Upper lobe of right lung (tissue), 1 donor: ENCODE measurements at places on chromosomes 12 and 14.

DNA sequence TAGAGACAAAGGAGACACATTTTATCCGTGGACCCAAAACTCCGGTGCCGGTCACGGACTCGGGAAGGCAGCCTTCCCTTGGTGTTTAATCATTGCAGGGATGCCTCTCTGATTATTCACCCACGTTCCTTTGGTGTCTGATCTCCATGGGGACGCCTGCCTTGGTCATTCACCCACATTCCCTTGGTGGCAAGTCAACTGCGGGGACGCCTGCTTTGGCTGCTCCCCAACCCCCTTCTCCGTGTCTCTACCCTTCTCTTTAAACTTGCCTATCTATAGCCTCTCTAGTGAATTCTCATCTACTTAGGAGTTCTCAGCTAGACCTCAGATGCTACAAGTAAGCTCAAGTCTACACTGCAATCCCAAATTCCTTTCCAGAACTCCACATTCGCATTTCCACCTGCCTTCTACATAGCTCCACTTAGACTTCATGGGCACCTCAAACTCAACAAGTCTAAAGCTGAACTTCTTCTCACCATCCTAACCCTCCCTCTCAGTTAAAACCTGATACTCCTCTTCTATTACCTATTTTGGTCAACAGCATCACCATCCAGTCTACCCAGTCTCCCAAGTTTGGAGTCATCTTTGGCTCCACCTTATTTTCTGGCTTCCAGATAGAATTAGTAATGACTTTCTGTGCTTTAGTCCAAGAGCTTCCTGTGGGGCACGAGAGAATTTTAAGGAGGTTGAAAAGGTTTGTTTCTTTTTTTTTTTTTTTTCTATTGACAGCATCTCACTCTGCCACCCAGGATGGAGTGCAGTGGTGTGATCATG is 14.4 kb downstream of the SPTLC2 start:
- DNase-seq: no peak

GRCh38 chr14:23704890-23705289 is 68.7 kb downstream of the DHRS2 start:
- no peak for DNase-seq

- no peak for DNase-seq
These were observed 242.7 kb downstream of the ATXN7L3B start for GRCh38 chr12:74780182-74780849.

- DNase-seq: no peak
These were observed 770 bp downstream of the ABHD4 start for GRCh38 chr14:22598896-22599244.

DNA sequence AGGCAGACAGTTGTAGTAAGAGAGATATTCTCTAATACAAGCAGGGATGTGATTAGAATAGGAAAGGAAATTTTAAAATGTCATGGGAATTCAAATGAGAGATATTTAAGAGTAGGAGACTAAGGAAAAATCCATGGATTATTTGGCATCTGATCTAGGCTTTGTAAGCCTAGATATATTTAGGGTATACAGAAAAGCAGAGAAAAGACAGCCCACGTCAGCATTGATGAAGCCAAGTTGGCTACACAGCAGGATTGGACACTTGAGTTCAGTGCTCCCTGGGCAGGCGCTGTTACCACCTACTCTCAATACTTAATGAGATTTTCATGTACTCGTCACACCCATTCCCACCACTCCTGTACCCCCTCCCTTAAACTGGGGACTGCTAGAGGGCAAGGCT is 1.7 kb upstream of the KCNJ8 start:
- DNase-seq: no peak

DNA sequence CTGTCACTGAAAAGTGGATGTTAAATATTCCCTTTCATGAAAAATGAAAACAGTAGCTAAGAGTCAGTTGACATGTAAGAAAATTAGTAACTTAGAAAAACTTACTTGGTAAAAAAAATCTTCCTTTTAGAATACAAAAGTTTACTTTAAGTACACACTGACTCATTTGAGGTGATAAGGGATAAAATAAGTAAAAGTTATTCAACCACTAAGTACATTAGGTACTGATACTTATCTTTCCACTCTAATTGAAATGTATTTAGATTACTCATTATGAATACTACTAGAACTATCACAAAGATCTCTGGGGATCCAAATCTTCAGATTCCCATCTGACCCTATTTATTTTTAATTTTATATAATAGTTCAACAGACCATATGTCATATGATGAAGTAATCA is 12.2 kb downstream of the SYCP3 start:
- no peak for DNase-seq

- no peak for DNase-seq
These were observed 306.3 kb upstream of the FLRT2 start for GRCh38 chr14:85223667-85224066.

- no peak for DNase-seq
These were observed 187.0 kb upstream of the FOXN3 start for GRCh38 chr14:89603938-89604480.

GRCh38 chr14:74619672-74620131 is 7.7 kb upstream of the LTBP2 start:
- peak; percentile 68 for DNase-seq

DNA sequence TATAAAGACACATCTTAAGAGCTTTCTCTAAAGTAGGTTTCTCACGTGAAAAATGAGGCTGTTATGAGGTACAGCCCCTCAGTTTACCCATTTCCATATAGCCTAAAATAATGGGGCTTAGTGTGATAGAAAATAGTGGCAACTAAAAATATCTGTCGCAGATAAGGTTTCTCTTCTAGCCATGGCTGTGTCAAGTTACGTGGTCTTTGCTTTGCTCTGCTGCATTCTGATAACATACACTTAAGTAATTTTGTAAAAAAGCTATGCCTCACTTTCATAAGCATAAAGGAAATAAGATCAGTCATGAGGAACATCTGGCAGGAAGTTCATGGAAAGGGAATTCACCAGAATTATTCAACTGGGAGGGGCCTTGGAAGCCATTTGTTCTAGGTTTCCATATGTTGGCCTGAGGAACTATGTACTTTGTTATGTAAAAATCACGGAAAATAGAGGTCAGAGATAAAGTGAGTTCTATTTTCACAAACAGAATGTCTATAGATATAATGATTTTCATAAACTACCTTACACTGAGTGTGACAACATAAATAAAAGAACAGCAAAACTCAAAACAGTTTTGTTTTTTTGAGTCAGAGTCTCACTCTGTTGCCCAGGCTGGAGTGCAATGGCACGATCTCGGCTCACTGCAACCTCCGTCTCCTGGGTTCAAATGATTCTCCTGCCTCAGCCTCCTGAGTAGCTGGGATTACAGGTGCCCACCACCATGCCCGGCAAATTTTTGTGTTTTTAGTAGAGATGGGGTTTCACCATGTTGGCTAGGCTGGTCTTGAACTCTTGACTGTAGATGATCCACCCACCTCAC is 195.6 kb upstream of the KRR1 start:
- DNase-seq: no peak

- DNase-seq: no peak
These were observed 430.3 kb downstream of the RAD51B start for GRCh38 chr14:68249661-68250451.

- no peak for DNase-seq
These were observed 3.7 kb upstream of the RTL1 start for GRCh38 chr14:100907240-100907639.

- DNase-seq: no peak
These were observed 117.6 kb downstream of the CMAS start for GRCh38 chr12:22163594-22163993.

DNA sequence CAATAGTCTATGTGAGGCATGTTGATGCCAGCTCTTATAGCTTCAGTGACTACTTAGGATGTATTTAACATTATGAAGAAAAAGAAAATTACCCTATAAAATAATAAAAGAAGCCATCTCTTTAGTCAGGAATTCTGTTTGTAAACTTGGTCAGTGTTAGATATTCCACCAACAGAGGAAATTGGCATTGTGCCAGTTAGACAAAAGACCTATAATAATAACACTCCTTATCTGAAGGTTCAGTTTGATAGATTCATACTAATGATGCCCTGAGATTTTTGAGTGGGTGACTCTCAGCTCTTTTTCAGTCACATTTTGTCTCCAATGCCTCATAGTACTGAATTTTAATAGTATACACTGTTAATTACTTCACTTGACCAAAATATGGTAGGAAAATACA is 6.6 kb downstream of the SYT10 start:
- DNase-seq: no peak

- no peak for DNase-seq
These were observed 279.6 kb downstream of the PRKD1 start for GRCh38 chr14:29648045-29648444.

- DNase-seq: peak; percentile 75
These were observed 52.5 kb downstream of the RNF34 start for GRCh38 chr12:121452340-121452984.

GRCh38 chr12:8996682-8997405 is 7.5 kb downstream of the KLRG1 start:
- no peak for DNase-seq

DNA sequence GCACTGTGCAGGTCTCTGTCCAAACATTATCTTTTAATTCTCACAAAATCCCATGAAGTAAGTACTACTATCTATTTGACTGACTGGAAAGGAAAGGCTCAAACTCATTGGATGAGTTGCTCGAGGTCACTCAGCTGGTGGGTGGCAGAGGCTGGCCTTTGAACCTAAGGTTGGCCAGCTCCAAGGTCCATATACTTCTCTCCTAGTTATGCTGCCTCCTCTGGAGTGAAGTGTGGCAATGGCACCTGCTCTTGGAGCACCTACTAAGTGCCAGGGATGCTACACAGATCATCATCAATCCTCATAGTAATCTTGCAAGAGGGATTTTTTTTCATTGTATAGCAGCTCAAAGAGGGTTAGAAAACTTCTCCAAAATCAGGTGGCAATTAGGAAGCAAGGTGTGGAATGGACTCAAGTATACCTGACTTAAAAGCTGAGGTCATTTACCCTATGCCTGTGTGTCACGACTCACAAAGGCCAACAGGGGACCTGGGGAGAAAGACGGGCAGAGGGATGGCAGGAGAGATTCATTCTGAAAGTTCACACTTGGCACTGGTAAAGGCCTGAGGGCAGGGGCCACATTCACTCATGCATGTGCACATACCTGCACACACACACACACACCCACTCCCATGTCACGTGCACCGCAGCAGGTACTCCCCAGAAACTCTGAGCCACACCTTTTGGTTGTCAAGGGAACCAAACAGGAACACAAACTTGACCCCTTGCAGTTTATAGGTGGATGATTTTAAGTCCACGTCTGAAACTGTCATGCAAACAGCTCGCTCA is 146.4 kb downstream of the FOXN3 start:
- DNase-seq: peak; percentile 68

GRCh38 chr12:67269633-67270573 is 745 bp downstream of the CAND1 start:
- DNase-seq: peak; percentile 81

- no peak for DNase-seq
These were observed 9.7 kb upstream of the PCK2 start for GRCh38 chr14:24084440-24084839.

DNA sequence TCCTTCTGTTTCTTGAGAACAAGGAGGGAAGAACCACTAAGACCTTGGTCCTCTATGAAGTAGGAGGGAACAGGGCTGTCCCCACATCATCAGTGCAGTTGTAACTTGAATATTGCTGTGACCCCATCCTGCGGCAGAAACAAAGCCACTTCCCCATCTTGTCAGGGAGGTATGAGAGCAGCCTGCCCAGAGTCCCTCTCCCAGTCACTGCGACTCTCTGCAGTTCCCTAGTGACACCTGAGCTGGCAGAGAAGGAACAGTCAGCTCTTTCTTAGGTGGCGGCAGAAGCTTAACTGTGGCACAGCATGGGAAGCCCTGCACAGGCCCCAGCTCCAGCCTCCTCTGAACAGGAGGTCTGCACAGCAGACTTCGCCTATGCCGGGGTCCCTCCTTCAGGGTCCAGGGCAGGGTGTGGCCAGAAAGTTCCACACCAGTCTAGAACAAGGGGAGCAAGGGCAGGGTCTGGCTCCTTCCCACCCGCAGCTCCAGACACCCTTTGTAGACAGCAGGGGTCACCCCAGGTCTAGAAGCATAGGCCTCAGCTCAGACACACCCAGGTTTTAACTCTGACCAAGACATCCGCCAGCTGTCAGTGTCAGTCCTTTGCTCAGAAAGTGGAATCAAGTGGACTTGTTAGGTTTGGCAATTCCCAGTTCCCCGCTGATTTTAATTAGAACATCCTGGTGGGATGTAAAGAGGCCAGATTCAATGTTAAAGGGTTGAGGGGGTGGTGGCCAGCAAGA is 36.8 kb downstream of the DEGS2 start:
- DNase-seq: no peak

GRCh38 chr12:81039231-81039630 is 38.6 kb upstream of the ACSS3 start:
- DNase-seq: no peak

DNA sequence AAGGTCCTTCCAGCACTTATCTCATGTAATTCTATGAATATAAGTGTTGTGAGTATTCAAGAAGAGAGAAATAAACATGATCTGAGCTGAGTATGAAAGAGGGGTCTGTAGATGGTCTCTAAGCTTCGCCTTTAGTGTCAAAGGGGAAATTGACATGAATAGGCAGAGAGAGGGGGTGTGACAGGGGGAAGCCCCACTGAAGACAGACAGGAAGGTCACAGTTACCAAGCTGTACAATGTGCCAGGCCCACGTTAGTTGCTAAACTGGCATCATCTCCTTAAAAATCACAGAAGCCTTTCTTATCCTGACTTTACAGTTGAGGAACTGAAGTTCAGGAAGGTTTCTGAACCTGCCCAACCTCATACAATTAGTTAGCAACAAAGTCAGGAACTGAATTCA is 7.6 kb downstream of the ARHGEF40 start:
- no peak for DNase-seq

- no peak for DNase-seq
These were observed 115.0 kb downstream of the RPAP3 start for GRCh38 chr12:47590771-47591360.

DNA sequence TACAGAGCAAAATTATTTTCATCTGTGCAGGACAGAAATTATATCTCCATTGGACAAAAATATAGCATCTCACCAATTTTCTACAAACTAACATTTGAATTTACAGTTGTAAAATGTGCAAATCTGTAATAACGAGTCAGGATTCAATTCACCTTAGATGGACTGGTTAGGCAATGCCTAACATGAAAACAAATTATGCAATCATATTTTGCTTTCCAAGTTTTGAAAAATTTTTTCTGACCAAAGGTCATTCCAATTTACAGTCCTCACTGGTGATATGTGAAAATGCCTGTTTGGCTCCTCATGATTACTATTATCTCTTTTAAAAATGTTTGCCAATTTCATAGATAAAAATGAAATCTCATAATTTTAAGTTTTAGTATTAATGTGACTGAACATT is 6.5 kb upstream of the CPM start:
- DNase-seq: no peak

DNA sequence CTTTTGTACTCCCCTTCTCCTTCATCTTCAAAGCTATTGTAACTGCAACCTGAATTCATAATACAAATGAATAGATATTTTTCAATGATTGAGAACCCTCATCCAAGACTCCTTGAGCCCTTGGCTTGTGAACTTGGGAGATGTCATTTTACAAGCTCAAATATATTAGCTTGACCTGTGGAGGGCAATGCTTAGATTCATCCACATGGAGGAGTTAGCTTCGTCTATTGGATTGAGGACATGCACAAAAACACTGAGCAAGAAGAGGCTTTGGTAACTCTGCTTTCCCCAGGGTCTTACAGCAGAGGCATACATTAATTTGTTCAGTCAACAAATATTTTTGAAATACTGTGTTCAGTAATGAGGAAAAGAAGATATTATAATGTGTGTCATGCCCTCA is 101.1 kb downstream of the OTOGL start:
- no peak for DNase-seq

GRCh38 chr12:86903159-86903558 is 647.0 kb upstream of the MGAT4C start:
- no peak for DNase-seq

- DNase-seq: no peak
These were observed 588 bp upstream of the TWF1 start for GRCh38 chr12:43806737-43807072.
